Purkinje cell (primary cell): ENCODE measurements at places on chromosomes 11 and 22. TPM values are rescaled to one million over a fixed set of nuclear protein-coding genes. Genes with fewer than 3 reads are reported as not detected.

The MRGPRX3 gene
- polyA plus RNA-seq = not detected in 2 replicates

The ISX gene
- polyA plus RNA-seq = not detected in 2 replicates

The RFPL1 gene
- not detected in 2 replicates for polyA plus RNA-seq

The NAT10 gene
- polyA plus RNA-seq = 13.6 and 17.5 TPM in 2 replicates

The OR11H1 gene
- not detected in 2 replicates for polyA plus RNA-seq

The GLYATL2 gene
- polyA plus RNA-seq = 0.24 TPM in 1 of 2 replicates, not detected in the other

The TYR gene
- polyA plus RNA-seq = not detected in 2 replicates

The ANO9 gene
- polyA plus RNA-seq = not detected in 2 replicates

The MUC2 gene
- polyA plus RNA-seq = not detected in 2 replicates

The SLC35C1 gene
- polyA plus RNA-seq = 6.5 and 7.9 TPM in 2 replicates

The MOV10L1 gene
- polyA plus RNA-seq = 1.6 and 1.9 TPM in 2 replicates

The TPST2 gene
- 7.4 and 14.7 TPM in 2 replicates for polyA plus RNA-seq
